Esophagus squamous epithelium (tissue), 5 donors: ENCODE measurements at places on chromosomes 7 and 10.

DNA sequence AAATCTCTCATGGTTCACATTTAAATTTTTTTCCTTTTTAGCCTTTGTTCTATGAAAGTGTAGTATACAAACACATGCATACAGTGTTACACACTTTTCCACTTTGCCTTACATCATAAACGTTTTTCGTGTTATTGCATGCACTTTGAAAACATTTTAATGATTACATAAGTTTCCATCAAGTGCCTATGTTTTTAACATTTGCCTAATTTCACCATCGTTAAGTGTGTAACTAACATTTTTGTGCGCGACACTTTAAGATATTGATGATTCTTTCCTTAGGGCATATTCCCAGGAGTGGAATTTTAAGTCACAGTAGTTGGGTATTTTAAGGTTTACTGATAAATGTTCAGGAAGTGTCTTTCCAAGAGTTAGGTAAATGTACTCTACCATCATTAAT lies 1.5 kb upstream of the FRAT2 start:
- DNase-seq = no peak

- DNase-seq = no peak
These were observed 13.2 kb upstream of the UNCX start for GRCh38 chr7:1219498-1219897.

- no peak for DNase-seq
These were observed 182.6 kb upstream of the CXCL12 start for GRCh38 chr10:44567471-44567870.

DNA sequence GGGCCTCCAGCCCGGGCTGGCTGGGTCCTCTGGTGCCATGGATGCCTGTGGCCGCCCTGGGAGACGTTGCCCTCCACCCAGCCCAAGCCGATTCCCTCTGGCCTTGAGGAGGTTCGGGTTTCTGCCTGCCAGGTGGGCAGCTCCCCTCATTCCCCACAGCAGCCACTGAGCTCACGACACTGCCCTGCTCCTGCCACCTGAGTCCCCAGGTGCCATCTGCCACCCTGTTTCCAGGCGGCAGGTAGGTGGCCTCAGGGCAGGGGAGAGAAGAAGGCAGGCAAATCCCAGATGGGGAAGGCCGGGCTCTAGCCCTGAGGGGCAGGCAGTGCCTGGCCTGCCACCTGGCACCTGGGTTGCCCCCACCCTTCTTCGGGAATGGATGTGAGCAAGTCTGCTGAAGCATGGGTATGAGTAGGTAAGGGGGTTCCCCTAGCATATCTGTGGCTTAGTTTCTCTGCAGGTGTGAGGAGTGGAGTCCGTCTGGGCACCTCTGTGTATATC lies 92.2 kb upstream of the PPIF start:
- DNase-seq = no peak

DNA sequence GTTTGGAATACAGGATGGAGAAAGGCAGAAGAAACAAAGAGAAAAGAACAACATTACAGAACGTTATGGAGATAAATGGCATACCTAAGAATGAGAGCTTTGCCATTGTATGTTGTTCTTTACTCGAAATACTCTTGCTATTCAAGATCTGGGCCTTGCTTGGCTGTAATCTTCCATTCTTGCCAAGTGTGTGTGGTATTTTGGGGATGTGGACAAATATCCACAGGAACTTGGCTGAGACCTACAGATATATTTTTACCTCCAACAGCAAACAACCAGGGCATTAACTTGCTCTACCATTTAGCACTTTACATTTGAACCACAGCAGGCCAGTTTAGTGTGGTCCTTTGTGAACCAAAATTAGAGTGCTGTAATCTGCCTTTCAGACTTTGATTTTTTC lies 76.3 kb downstream of the DKK1 start:
- no peak for DNase-seq

DNA sequence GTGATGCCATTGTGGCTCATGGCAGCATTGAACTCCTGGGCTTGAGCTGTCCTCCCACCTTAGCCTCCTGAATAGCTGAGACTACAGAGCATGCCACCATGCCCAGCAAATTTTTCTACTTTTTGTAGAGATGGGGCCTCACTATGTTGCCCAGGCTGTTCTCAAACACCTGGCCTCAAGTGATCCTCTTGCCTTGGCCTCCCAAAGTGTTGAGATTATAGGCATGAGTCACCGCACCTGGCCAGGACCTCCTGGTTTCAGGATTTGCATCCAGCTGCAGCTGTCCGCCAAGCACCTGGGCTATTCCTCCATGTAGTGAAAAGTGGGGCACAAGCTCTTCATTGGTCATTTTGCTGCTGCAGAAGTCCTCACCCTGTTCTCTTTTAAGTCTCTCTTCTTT lies 58.9 kb downstream of the ZNF22 start:
- no peak for DNase-seq

DNA sequence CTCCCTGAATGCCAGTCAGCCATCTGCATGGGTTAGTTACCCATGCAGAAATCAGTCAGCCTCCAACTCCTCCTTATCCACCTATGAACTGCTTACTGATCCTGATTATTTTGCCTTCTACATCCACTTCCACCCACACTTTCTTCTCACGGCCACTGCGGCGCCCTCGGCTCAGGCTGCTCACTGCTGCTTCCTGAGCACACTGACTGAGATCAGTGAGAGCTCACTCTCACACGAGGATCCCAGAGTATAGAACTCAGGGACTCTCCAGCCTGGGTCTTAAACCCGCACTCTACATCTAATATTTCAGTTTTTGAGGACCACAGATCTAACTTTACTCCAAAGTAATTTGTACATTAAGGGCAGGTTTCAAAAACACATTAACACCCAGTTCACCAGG lies 64.4 kb downstream of the GRB10 start:
- DNase-seq = no peak

GRCh38 chr10:106711313-106711906 lies 453.1 kb downstream of the SORCS1 start:
- no peak for DNase-seq

- DNase-seq = no peak
These were observed 7.1 kb downstream of the CCM2 start for GRCh38 chr7:45007106-45007505.

DNA sequence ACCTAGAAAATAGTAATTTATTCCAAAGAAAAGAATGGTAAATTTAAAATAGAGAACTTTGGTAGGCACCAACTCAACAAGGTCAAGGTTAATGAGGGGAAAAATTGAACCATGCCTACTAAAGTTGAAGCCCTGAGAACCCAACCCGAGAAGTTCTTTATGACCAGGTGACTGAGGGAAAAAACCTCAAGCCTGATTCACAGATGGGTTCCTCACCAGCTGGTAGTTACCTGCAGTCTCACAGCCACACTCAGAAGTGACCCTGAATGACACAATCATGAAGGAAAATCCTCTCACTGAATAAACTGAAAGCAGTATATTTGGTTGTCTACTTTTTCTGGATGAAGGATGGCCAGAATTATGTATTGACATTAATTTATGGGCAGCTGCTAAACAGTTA lies 7.0 kb downstream of the C10orf67 start:
- no peak for DNase-seq

DNA sequence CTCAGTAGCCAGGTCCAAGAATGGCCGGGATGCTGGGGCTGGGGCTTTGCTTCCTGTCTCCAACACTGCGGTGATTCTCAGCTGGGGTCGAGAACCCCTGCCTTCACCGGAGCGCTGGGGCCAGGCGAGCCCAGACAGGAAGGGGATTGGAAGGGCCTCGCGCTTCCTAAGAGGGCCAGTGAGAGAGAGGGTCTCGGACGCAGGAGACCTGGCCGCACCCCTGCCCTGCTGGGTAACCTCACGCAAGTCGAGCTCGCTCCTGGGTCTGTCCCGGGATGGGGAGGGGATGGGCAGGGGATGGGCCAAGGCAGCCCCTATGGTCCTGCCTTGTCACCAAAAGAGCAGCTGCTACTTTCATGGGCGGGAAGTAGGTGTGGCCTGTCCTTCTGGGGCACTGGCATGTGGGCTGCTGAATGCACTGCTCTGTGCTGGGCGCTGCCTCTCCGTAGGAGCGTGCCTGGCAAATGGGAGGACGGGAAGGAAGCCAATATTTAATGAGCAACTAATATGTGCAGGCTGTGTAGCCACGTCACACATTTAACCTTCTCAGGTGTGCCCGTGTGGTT lies 20.0 kb downstream of the KCNK18 start:
- no peak for DNase-seq

DNA sequence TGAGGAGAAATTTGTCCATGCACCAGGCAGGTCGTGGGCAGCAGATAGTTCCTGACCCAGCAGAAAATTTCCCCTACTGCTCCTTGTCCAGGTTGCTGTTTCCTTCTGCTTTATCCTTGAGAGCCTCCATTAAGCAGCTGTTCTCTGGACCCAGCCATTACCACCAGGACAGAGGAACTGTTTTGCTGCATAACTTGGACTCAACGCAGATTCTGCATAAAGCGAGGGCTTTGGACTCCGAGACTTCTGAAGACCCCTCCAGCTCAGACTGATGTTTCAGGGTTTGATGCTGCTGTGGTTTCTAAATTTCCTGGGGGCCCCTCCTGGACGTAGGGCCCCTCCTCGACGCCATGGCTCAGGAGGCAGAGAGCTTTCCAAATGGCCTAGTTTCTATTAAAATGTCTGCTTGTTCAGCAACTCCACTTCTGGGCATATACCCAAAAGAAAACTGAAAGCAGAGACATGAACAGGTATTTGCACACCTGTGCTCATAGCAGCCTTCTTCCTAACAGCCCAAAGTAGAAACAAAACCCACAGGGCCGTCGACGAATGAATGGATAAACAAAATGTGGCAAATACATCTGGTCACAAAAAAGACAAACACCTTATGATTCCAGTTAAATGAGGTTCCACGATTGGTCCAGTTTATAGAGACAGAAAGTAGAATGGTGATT lies 28.3 kb upstream of the LMTK2 start:
- no peak for DNase-seq
